ENCODE measurements at places on chromosomes 3 and 15. TPM values are rescaled to one million over a fixed set of nuclear protein-coding genes. Genes with fewer than 3 reads are reported as not detected.

SYNPR gene
- polyA plus RNA-seq, result not detected

TTC21A gene
- 5.5 TPM for polyA plus RNA-seq

PLSCR5 gene
- polyA plus RNA-seq, result not detected

GPR62 gene
- polyA plus RNA-seq, result not detected

CCK gene
- not detected for polyA plus RNA-seq

CDC25A gene
- polyA plus RNA-seq, result not detected

SCAMP2 gene
- polyA plus RNA-seq, result 157 TPM

HRG gene
- not detected for polyA plus RNA-seq

FAM81A gene
- 0.26 TPM for polyA plus RNA-seq

ZPLD1 gene
- not detected for polyA plus RNA-seq

TRPM1 gene
- not detected for polyA plus RNA-seq

FGF12 gene
- 0.38 TPM for polyA plus RNA-seq

CAND2 gene
- polyA plus RNA-seq, result 0.35 TPM

NECTIN3 gene
- 0.48 TPM for polyA plus RNA-seq

CX3CR1 gene
- 10.3 TPM for polyA plus RNA-seq

ADGRG7 gene
- not detected for polyA plus RNA-seq

ATP2B2 gene
- not detected for polyA plus RNA-seq

PLCB2 gene
- 20.8 TPM for polyA plus RNA-seq

MCF2L2 gene
- polyA plus RNA-seq, result 0.15 TPM

P3H2 gene
- polyA plus RNA-seq, result not detected

Data from IgD-negative memory B cell (primary cell).